H54 (cell line): ENCODE measurements at places on chromosomes 3 and 15.

DNA sequence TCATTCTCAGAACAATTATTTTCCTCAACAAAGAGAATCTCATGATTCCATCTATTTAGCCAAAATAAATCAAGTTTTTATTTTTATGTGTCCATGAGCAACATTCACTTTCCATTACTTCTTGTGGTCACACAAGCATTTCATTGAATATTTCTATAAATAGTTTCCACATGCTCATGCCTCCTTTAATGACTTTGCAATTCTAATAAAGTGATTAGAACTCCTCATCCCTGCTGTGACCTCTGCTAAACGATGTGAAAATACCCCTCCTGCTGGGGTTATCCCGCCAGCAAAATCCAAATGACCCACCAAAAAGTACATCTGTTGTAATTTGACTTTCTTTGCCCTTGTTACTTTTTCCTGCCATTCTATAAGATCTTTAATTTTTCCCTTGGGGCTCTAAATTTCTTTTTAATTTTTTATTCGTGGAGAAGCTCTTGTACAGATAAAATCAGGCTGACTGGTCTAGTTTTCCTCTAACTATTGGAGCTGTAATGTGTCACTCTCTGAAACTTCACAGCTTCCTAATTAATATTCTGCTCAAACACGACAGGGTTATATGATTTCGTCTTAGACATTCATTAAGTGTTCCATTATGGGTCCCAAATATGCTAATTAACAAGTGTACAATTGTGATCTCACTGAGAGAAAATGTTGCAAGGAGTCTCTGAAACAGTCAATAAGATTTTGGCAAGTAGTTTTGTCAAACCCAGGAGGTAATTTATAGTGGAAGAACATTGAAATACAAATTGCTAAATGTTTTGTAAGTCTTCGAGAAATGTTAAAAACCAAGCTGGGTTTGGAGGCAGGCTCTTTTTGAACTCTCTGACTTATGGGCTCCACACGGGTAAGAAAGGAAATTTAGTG is 533.1 kb upstream of the NAALADL2 start:
- DNase-seq = no peak

- no peak for DNase-seq
Observed at GRCh38 chr15:49622561-49622960, 1.7 kb downstream of the DTWD1 start.

- DNase-seq = no peak
Observed at GRCh38 chr3:192215-192929, 4.2 kb upstream of the CHL1 start.

DNA sequence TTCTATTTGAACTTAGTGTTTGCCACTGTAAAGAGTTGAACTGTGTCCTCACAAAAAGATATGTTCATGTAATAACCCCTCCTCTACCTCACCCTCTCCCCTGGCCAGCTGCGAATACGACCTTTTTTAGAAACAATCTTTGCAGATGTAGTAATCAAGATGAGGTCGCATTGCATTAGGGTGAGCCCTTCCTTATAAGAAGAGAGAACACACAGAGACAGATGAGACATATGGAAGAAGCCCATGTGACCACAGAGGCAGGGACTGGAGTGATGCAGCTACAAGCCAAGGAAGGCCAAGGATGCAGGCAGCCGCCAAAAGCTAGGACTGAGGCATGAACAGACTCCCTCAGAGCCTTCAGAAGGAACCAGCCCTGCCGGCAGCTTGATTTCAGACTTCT is 27.6 kb downstream of the GPR176 start:
- no peak for DNase-seq

GRCh38 chr3:180283251-180283650 is 246.5 kb upstream of the PEX5L start:
- DNase-seq = no peak

DNA sequence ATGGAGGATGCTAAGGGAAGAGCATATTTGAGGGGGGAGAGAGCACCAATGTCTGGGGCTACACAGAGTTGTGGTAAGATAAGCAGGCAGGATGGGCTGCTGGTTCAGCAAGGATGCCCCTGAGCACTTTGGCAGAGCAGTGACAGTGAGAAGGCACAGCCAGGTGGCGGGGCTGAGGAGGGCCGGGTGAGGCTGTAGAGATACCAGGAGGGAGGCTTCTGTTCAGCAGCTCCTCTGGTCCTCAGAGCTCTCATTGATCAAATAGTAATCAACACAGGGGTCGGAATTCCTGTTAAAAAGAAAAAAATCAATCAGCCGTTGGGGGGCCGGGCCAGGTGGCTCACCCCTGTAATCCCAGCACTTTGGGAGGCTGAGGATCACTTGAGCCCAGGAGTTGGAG is 11.5 kb upstream of the XIRP1 start:
- DNase-seq = no peak
